Stimulated activated CD8-positive, alpha-beta memory T cell treated with anti-CD3 and anti-CD28 coated beads, Interleukin-7, amount 100 ng/mL, for 1 hour (primary cell): ENCODE measurements at places on chromosomes 13 and 19.

GRCh38 chr19:18119717-18120105 is 22.1 kb downstream of the MAST3 start:
- no peak for DNase-seq

DNA sequence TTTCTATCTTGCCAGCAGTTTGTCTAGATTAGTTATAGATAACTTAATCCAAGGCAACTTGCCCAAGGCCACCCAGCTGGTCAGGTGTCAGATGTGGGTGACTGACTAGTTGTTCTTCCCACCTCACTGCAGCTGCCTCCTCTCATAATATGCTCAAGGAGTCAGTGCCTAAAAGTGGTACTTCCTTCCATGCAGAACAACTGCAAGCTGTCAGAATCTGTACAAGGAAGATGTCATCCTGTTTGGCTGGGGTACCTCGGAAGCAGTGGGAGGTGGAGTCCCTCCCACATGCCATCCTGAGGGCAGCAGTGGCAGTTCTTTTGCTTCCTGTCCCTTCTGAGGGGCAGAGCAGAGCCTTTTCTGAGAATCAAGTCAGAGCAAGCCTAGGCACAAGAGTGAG is 193.2 kb upstream of the RFC3 start:
- no peak for DNase-seq

DNA sequence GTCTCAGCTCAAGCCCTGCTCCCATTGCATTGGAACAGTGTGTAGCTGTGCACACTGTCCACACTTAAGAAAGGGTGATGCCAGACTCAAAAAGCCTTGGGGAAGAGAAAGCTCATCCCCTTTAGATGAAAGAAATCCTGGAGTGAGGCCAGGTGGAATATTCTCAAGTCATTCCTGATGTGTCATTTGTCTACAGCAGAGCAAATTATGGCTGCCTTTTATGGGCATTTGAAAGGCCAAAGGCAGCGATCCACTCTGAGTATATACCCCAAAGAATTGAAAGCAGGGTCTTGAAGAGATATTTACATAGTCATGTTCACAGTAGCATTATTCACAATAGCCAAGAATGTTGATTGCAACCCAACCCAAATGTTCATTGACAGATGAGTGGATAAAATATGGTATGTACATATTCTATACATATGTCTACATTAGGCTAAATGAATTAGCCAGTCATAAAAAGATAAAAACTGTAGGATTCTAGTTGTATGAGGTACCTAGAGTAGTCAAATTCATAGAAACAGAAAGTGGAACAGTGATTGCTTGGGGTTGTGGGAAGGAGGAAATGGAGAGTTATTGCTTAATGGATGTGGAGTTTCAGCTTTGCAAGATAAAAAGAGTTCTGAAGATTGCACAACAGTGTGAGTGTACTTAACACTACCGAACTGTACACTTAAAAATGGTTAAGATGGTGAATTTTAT is 214.9 kb downstream of the KCNRG start:
- no peak for DNase-seq

DNA sequence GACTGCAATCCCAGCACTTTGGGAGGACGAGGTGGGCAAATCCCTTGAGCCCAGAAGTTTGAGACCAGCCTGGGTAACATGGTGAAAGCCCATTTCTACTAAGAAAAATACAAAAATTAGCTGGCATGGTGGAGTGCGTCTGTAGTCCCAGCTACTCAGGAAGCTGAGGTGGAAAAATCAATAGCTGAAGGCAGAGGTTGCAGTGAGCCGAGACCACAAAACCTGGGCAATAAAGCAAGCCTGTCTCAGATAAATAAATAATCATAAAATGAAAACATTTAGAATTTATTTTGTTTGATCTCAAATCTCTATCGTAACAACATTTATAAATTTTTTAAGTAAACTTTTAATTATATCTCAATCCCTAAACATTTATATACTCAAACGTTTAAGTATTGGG is 36.6 kb downstream of the USP12 start:
- DNase-seq = no peak

GRCh38 chr19:31913103-31913661 is 432.2 kb upstream of the ZNF507 start:
- no peak for DNase-seq

DNA sequence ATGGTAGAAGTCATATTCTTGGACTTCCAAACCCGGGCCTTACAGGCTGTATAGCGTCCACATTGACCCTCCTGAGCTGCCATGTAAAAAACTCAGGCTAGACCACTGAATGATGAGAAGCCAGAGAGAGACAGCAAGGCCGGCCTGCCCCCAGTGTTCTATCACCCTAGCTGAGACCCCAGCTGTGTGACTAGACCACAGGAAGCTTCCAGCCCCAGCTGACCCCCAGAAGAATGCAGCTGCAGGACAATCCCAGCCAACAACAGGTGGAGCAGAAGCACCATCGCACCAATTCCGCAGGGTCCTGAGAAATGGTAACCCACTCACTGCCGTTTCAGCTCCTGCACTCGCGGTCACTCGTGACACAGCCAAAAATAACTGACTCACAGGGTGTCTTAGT is 2.9 kb upstream of the ATP11A start:
- no peak for DNase-seq

- DNase-seq = no peak
These were observed 71.3 kb downstream of the DPF1 start for GRCh38 chr19:38152461-38153379.
